ENCODE measurements at places on chromosomes 6 and 20.
A peak's percentile ranks its signal among the peaks of the same experiment; 100 is the strongest.

DNA sequence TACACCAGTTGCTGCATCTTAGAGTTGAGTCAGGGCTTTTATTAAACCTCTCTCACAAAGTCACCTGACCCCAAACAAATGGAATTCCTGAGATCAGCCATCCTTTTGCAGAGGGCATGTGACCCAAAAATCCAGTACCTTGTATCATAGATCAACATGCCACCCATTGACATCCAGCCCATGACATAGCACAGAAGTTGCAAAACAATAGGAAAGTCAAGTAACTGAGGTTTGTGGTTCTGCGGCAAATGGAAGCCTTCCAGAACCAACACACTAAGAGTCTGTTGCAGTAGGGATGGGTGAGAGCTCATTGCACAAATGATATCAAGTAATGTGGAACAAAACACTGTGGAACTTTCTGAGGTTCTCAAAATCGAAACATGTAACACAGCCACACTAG, 111.2 kb downstream of the PDE7B start:
- DNase-seq, result no peak

DNA sequence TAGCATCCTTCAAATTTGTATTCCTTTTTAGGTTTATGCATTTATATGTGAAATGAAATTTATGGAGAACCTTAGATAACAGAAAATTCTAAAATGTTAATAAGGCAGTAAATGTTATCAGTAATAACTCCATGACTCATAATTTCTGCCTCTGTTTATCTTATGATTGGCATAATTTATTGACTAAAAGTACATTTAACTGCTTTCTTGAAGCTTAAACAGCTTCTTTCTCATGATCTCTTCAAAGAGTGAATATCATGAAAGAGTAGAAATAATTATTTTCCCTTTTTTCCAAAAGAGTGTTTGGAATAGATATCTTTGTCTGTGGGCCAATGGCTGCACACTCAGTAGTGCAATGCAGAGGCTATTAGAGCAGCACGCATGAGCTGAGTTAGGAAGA, 91.3 kb downstream of the SHLD1 start:
- no peak for DNase-seq

DNA sequence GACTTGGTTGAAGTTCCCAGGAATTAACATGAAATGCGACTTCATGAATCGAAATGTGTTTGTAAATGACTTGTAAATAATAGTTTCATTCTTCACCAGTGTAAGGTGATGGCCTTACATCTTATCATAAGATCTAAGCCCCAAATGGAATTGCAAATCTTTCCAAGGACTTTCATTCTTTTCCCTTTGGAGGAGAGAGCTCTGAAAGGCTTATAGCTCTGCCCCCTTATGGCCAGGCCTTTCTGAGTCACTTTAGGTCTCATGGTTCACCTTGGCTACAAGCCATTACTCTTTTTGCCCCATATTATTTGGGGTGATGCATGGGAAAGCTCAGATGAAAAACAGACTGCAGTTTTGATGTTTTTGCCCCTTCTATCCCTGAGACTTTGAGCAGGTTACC, 209.1 kb upstream of the BMP2 start:
- DNase-seq, result peak; percentile 19

DNA sequence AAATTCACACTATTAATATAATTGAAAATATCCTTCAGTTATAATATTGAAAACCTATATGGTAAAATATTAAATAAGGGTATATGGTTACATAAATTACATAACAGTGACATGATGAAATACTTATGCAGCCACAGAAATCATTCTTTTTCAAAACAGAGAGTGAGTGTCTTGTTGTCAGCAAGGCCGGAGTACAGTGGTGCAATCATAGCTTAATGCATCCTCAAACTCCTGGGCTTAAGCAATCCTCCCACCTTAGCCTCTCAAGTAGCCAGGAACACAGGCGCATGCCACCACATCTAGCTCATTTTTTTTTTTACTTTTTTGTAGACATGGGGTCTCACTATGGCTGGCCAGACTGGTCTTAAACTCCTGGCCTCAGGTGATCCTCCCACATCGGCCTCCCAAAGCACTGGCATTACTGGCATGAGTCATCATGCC, 40.4 kb downstream of the FAM8A1 start:
- no peak for DNase-seq

DNA sequence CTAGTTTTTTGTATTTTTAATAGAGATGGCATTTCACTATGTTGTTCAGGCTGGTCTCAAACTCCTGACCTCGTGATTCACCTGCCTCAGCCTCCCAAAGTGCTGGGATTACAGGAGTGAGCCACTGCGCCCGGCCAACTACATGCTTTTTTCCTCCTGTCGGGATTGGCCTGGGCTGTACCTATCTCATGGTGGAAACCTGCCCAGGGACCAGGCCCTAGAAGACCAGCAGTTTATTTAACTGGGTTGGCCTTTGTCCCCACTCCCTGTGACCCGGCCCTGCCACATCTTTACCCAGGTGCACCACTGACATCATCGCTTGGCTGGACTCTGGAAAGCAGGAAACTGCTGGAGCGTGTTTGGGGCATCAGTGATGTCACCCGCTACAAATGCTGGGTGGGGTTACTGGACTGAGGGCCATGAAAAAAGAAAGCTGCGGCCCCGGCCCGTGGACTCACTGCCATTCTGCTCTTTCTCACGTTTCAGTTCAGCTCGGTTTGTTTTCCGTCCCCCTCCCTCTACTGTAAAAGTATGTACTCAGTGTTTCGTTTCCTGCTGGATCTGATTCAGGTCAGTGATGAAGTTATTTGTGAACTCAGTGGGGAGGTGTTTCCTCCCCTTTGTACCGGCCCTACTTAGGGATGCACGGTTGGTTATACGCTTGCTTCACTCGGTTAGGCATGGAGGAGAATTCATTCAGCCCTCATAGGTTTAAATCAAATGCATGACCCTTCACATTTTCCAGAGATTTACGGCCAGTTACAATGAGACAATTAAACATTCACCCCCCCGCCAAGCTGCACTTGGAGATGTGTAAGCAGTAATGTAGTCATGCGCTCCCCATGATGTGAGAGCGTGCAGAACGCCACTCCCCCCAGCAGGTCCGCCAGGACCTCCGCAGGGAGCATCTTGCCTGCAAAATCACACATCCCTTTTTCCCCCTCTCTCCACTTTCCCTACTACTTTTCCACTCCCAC, 179.3 kb downstream of the MTHFD1L start:
- DNase-seq, result peak; percentile 93

- peak; percentile 90 for DNase-seq
These were observed 204.0 kb upstream of the MOCS1 start for GRCh38 chr6:40138273-40138720.

- no peak for DNase-seq
These were observed 85.4 kb upstream of the FOXQ1 start for GRCh38 chr6:1226277-1227099.

DNA sequence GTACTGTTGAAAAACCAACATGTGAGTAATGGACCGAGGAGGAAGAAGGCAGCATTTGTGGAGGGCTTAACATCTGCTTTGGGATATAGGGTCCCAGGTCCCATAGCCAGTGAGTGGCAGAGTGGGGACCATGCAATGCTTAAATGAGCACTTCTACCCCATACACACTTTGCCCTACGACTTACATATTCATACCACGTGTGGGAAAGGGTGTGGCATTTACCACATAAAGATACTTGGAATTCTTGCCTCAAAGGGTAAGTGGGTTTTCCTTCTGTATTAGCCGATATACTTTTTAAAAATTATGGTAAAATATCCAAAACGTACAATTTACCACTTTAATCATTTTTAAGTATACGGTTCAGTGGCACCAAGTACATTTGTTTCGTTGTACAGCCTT, 199.3 kb downstream of the BACH2 start:
- DNase-seq, result no peak

DNA sequence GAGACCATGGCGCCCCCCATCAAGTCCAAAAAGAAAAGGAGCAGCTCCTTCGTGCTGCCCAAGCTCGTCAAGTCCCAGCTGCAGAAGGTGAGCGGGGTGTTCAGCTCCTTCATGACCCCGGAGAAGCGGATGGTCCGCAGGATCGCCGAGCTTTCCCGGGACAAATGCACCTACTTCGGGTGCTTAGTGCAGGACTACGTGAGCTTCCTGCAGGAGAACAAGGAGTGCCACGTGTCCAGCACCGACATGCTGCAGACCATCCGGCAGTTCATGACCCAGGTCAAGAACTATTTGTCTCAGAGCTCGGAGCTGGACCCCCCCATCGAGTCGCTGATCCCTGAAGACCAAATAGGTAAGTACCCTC, 41.7 kb upstream of the NAA20 start:
- no peak for DNase-seq

- DNase-seq, result no peak
These were observed 14.2 kb upstream of the ATRN start for GRCh38 chr20:3456648-3457047.

GRCh38 chr6:92810913-92811312, 608.4 kb downstream of the EPHA7 start:
- peak; percentile 40 for DNase-seq

- DNase-seq, result no peak
These were observed 48.7 kb upstream of the GATA5 start for GRCh38 chr20:62524505-62524911.

- no peak for DNase-seq
These were observed at the start of gene ADGRF1 for GRCh38 chr6:47042275-47042791. TSS of gene ADGRF1 (minus strand) at chr6:47042332. CDS start at chr6:47029061, 13,271 bp downstream.

GRCh38 chr6:92114091-92114675, 1305.2 kb downstream of the EPHA7 start:
- no peak for DNase-seq

GRCh38 chr6:132736239-132736638, 21.5 kb downstream of the VNN2 start:
- no peak for DNase-seq

Measured in HepG2 (cell line).